AG04449 (cell line): ENCODE measurements at places on chromosomes 7 and 10.

DNA sequence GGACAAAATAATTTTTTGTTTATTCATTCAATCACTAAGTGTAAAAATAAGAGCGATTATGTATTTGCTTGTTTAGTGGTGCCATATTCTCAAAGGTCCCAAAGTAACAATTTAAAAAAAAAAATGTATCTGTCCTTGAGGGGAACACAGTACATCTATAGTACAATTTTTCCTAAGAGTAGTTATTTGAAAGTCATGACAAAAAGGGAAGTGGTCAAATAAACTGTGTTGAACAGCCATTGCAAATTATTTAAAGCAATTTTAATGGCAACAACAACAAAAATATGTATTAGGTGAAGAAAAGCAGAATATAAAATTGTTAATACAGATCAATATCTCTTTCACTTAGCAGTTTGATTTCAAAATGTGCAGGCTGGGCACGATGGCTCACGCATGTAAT is 943.5 kb downstream of the CNTNAP2 start:
- DNase-seq: no peak

DNA sequence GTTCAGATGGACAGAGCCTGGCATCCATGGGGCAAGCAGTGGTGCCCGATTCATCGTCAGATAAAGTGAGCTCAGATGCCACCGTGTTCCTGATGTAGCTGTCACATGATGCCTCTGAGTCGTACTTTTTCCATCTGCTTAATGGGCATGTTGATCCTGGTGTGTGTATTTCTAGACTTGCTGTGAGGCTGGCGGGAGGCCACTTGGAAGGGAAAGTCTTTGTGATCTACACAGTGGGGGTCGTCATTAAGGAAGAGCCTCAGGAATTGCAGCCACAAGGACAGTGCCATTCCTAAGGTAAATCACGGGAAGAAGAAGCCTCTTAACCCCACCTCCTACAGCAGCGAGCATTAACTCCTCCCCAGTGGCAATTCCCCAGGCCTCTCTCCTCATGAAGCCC is 63.0 kb downstream of the RGS10 start:
- DNase-seq: no peak

DNA sequence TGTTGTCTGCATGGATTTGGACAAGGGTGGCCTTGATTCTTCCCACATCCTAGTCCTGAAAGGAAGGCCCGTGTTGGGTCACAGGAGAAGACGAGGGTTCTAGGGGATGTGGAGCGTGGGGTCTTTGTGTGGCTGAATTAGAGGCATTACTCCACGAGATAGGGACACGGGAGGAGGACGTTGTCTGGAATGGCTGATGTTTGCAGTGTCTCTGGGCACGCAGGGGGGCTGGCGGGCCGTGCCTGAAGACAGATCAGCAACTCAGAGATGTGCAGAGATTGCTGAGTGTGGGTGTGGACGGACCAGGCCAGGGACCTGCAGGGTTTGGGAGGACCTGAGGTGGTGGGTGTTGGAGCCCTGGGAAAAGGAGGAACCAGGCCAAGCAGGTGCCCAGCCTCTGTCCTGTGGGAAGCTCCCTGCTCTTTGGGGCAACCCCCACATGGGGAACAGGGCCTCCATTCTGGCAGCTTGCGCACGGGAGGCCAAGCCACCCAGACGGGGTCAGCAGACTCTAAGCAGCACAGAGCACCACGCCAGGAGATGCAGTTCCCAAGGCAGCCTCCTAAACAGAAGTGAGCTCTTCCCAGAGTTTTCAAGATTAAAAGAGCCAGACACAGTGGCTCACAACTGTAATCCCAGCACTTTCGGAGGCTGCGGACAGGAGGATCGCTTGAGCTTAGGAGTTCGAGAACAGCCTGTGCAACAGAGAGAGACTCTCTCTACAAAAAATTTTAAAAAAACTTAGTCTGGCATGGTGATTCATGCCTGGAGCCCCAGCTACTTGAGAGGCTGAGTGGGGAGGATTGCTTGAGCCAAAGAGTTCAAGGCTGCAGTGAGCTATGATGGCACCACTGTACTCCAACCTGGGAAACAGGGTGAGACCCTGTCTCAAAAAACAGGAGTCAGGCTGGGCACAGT is 71.0 kb upstream of the GTF2I start:
- DNase-seq: no peak

DNA sequence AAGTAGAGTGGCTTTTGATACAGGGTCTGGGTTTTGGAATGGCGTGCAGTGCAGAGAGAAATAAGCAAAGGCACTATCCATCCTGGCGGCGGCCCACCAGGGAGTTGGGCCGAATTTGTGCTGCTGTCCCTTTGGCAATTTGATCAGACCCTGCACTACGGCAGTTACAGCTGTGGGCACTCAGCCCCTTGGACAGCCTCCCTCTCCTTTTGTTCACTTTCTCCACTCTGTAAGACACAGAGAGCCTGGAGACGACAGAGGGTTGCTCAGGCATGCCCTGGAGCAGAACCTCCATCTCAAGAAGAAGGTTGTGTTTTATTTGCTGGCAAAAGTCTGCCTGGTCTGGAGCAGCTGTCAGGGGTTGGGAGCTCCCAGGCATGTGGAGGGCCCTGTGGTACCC is 55.8 kb downstream of the LHPP start:
- DNase-seq: no peak

DNA sequence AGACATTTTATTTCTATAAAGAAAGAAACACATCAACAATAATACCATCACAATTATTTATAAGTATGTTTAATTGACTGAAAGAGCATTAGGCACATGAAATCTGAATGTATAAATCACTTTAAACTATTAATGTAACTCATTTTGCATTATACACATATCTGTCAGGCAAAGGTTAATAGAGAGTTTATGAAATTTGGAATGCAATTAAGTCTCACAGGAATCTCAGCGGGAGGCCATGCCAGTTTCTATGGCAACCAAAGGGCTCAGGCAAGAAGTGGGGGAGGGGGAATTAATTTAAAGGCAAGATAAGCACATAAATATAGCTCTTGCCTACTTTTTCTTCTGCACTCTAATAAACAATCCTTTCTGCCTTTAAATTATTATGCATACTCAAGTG is 152.6 kb downstream of the SLC16A9 start:
- DNase-seq: no peak

- DNase-seq: no peak
These were observed 9.3 kb downstream of the DIP2C start for GRCh38 chr10:680146-680545.

DNA sequence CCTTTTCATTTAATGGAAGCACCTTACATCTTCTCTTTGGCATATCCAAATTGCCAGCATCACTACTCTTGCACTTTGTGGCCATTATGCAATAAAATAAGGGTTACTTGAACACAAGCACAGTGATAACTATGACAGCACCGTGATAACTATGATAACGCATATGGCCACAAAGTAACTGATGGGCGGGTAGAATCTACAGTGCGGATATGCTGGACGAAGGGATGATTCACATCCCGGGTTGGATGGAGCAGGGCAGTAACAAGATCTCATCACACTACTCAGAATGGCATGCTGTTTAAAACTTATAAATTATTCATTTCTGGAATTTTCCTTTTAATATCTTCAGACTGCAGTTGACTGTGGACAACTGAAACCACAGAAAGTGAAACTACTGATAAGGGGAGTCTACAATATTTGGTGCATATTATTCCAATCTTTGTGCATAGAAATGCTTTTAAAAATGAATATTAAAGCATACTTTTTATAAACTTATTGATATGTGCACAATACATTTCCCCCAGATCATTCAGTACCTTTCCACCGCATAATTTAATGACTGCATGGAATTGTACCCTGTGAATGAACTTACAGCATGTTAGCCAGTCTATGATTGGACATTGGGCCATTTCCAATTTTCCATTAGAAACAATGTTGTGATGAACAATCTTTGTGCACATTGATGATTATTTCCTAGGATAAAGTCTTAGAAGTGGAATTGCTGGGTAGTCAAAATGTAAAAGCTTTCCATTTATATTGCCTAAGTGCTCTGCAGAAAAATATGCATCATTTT is 136.4 kb downstream of the WNT2 start:
- no peak for DNase-seq

- DNase-seq: no peak
These were observed 86.4 kb upstream of the JAZF1 start for GRCh38 chr7:28267012-28267411.

DNA sequence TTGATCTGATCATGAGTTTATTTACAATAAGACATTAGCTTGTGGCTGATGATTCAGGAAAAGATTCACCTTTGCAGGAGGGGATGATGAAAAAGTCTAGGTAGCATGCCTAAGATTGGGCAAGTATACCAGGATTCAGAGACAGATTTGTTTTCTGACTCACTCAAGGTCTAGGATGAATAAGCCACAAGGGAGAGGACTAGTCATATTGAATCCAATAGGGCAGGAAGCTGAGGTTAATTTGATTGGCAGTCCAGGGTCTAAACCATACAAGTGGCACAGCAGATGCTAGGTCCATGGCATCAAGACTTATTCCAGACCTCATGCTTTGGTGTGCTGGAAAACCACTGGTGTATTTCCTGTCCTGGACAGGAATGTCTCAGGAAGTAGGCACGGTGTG is 1133.4 kb downstream of the XPNPEP1 start:
- DNase-seq: no peak

GRCh38 chr10:128390596-128390995 is 264.4 kb upstream of the MKI67 start:
- DNase-seq: no peak

GRCh38 chr10:20418286-20418685 is 478.8 kb downstream of the NEBL start:
- no peak for DNase-seq

GRCh38 chr10:110815354-110816004 is 56.2 kb upstream of the PDCD4 start:
- no peak for DNase-seq

DNA sequence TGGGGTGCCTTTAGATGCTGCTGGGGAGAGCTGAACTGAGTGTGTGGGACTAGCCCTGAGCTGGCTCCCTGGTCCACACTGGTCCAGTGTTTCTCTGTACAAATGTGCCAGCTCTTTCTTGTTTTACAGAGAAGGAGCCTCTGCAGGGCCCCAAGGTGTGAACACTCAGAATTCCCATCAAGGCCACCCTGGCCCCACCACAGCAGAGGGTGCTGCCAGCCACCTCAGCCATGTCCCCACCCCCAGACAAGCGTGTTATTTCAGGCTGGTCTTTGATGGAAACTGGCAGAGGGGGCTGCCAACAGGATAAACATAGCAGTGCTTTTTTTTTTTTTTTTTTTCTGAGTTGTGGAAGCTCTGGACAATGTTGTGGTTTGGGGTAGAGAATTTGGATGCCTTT is 68.5 kb upstream of the LRRC18 start:
- no peak for DNase-seq

GRCh38 chr10:72509206-72509799 is 116.6 kb downstream of the MICU1 start:
- no peak for DNase-seq

DNA sequence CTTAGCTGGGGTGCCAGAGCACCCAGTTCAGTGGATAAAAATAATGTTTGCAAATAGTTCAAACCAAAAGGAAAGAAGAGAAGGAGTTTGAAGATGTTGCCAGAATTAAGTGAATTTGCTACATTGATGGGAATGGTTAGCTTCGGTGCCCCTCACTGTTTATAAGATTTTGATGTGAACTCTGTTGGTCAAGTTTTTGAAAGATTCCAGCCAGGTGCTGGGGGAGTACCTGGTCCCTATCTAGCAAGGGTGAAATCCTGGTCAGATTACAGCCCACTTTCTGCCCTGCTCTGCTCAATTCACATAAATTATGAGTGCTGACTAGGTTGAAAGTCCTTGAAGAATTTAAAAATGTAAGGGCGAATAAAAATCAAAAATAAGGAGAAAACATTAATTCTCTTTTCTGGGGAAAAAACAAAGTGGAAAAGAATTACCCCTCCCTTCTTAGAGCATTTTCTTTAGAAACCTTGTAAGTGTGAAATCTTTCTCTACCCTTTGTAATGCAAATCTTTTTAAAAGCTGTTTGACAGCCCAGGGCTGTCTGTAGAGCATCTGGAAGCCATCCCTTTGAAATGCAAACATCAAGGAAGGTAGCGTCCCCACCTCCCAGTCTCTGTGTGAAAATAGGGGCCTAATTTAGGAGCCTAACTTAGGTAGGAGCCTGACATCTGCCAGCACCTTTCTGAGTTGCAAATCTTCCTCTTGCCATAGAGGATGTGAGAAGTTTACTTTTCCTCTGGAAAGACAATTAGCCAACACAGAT is 1.4 kb upstream of the GIMAP5 start:
- DNase-seq: no peak

DNA sequence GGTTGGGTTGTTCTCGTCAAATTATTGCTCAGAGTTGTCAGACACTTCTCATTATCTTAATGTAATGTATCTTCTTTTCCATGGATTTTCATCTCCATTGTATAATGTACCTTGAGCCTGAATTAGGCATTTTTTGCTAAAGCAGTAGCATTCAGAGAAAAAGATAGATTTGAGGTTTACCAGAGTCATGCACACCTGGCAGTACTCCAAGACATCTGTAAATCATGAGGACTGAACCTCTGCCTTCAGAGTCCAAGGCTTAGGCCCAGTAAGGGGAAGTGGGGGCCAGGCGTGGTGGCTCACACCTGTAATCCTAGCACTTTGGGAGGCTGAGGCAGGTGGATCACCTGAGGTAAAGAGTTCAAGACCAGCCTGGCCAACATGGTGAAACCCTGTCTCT is 624.3 kb upstream of the MBL2 start:
- no peak for DNase-seq

DNA sequence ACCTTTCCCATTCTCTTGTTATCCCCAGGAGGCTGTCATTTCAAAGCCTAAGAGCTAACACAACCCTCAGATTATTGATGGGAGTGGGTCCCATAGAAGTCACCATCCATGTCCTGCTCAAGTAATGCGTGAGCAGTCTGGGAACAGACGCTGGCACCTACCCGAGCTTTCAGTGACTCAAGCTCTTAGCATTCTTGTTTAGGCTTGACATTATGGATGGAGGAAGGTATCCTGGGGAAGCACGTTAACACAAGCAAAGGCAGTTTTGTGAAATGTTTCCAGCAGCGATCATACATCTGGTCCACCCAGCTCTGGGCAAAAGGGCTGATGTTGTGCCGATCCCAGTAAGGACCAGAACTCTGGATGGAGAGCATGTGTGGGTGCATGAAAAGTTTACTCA is 30.0 kb upstream of the AUTS2 start:
- DNase-seq: no peak

DNA sequence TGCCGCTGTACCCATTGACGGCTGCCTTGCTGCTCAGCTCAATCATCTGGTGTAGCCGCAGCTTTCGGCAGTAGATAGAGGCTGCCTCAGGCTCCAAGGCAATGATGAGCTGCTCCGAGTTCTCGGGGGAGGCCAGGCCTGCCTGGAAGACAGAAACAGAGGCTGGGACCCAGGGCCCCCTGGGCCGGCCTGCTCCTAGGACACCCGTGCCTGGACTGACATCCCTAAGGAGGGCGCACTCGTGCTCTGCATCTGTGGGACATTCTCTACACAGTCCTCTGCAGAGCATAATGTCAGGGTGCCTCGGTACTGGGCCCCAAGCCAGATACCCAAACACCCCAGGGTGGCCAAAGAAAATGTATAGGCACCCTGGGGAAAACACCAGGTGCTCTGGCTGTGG is 58.5 kb downstream of the HSPA12A start:
- DNase-seq: no peak
